ENCODE measurements at places on chromosomes 16 and 17.

DNA sequence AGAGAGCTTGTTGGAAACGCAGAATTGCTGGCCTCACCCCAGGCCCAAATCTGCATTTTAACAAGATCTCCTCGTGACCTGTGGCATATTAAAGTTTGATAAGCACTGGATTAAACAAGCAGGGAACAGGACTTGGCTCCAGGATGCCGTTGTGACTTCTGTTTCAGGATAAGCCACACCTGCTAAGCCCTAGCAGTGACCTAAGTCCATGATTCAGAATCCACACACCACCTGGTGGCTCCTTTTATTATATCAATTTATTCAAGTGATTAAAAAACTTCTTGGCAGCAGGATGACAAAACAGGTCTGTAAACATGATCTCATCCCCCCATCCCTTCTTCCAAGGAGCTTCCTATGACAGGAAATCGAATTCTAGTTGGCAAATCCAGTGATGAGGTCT is 9.1 kb downstream of the NAGPA start:
- no peak for DNase-seq

GRCh38 chr17:79008666-79009387 is 737 bp downstream of the CANT1 start:
- no peak for DNase-seq

- no peak for DNase-seq
These were observed 507.2 kb upstream of the EEF2KMT start for GRCh38 chr16:5604770-5605169.

GRCh38 chr17:74274060-74274708 is at the start of gene DNAI2:
Gene DNAI2, plus strand, starts transcription at chr17:74274234. Its CDS starts 7,584 bp downstream, at chr17:74281818.
- DNase-seq = no peak

DNA sequence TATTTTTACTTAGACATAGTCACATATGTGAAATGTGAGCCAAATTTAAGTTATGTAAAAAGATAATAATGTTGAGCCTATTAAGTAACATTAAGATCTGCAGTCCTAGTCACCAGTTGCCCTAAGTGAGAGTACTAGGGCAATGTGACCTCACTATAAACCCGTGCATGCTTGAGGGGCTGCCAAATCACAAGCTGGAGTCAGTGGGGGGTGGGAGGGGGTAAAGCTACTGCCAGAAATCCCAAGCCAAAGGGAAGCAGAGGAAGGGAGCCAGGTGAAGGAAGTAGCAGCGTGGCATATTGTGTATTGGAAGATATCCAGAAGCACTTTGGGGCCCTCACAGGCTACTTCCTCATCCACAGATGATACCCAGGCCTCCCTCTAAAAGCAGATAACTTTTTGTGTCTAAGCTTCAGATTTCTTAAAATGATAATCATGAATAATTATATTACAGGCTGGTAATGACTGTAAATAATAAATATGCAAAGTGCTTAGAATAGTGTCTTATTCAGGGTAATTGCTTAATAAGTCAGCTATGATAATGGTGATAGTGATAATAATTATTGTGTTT is 134.1 kb downstream of the CA10 start:
- DNase-seq = no peak

- DNase-seq = no peak
These were observed 184.8 kb upstream of the GSE1 start for GRCh38 chr16:85428168-85428898.

GRCh38 chr16:17414421-17414820 is 56.3 kb downstream of the XYLT1 start:
- DNase-seq = no peak

DNA sequence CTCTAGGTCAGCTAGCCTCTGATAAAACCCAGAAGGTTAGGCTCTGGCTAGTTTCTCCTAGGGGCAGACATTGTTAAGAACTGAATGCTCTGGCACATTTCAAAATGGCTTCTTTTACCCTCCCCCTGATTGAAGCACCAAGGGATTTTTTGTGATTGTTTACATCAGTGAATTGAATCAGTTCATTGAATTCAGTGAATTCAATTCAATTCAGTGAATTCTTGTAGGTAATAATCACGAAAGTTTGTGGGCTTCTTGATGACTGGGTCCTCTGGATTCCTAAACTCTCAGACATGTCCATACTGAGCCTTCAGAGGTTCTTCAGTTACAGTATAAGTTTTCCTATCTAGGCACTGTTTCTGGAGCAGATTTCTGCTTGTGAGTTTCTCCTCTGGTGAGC is 135.2 kb upstream of the ELAC2 start:
- no peak for DNase-seq

GRCh38 chr16:49000594-49000993 is 281.0 kb downstream of the CBLN1 start:
- no peak for DNase-seq
